ENCODE measurements at places on chromosomes 16 and 17.

DNA sequence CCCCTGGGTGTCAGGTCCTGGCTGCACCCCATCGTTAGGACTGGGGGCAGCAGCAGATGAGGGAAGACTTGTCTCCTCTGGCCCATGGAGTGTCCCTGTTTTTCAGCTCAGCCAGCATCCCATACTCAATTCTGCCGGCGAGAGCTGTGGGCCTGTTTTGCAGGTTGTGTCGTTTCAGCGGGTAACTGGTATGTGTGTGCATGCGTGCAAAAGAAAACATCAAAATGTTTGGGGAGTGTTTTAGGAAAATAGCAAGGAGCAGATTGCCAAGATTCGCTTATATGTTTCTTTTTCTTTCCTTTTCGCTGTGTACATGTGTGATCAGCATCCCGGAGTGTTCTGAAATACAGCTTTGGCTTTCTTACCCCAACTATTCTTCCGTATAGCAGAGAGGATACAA, 34.7 kb downstream of the MSI2 start:
- no peak for DNase-seq

- DNase-seq, result no peak
These were observed 6.3 kb upstream of the MNT start for GRCh38 chr17:2406903-2407790.

DNA sequence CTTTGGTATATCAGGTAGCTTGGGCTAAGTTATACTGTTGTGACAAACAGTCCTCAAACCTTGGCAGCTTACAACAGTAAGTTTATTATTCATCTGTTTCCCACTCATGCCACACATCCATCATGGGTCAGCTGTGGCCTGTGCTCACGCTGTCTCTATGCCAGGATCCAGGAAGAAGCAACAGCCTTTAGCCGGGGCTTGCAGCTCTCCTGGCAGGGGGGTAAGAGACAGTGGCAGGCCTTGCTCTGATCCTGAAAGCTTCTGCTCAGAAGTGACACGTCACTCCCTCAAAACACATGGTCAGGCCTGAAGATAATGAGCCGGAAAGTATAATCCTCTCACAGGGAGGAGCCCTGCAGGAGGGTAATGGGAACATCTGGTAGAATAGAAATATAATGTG, 377.6 kb downstream of the CPPED1 start:
- no peak for DNase-seq

DNA sequence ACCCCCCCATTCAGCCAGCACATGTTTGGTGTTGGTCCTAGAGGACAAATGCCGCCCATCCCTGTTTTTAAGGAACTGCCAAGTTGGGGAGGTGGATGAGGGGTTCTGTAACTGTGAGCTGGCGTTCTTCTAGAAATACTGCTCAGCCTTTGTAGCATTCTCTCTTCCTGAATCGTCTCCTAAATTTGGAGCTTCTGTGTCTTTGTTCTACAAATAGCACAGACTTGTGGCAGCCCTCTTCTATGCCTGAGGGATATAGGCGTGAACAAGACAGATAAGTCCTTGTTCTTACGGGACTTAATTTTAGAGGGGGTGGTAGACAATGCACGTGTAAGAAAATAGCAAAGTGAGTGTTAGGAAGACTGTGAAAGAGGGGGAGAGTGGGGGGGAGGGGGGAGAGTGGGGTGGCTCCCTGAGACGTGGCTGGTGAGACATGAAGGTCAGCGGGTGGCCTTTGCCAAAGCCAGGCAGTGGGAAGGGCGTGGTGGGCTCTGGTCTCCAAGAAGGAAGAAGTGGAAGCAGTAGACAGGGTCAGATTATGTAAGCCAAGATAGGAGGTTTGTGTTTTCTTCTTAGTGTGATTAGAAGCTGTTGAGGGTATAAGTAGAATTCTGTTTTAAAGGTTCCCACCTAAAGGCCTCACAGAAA, 9.9 kb downstream of the MFSD11 start:
- no peak for DNase-seq

- DNase-seq, result no peak
These were observed 114.7 kb downstream of the HAPSTR1 start for GRCh38 chr16:9206156-9206555.

DNA sequence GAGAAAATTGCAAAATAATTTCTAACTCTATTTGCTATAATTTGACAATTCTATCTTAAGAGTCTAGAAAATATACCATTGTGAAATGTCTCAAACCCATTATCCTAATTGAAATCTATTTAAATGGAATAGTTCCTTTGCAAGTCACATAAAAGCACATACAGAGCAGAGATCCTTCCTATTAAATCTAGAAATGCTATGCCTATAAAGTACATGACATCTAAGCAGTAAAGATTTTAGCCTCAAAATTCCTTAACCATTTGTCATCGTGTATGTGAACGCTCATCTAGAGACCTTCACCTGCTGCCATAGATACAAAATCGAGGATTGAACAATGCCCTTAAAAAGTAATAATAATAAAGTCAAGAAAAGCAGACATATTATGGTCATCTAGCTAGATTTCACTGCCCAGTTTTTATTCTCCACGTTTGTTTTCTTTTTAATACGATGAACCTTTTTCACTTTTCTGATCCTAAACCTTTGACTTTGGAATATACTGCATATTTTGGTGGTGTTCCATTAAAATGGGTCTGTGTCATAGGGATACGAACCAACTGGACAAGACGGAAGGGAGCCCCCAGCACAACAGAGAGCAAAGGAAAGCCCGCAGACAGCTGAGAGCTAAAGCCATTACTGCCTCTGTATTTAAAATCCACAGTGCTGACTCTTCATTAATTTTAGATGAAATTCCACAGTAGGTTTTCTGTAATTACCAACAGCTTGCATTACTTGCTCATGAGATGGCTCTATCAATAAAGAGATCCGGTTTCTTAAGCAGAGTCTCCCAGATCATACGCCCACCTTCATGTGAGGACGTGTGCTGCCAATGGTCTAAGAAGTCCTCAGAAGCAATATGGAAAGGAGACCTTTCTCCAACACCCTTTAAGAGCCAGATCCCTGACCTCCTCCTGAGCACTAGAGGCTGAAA, 17.6 kb downstream of the TEX2 start:
- DNase-seq, result no peak

GRCh38 chr17:68429881-68430280, 27.4 kb downstream of the WIPI1 start:
- DNase-seq, result no peak

DNA sequence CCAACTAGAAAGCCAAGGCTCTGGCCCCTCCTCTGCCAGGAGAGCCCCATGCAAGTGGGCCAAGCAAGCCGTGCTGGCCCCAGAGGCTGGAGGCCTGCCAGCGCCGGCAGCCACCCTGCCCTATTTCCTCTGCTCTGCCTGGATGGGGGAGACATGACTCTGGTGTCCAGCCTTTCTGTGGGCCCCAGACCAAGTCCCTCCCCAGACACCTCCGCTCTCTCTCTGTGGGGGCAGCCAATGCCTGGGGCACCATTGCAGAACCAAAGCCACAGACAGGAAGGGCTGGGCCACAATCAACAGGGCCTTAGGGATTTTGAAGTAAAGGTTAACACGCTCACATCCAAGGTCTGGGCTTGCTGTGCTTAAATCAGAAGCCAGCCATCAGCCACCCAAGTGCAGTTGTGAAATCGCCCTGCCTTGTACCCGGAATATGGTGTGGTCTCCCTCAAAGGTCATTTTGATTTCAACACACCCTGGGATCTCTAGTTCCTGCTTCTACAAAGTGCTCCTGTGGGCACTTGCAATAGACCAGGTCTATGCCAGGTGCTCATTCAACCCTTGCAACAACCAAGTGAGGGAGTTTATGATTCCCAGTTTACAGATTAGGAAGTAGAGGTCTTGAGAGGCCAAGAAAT, 63.5 kb upstream of the TEX2 start:
- DNase-seq, result no peak

- peak; percentile 72 for DNase-seq
These were observed 32.3 kb upstream of the CAPN15 start for GRCh38 chr16:495127-495748.

- no peak for DNase-seq
These were observed 31.4 kb upstream of the ADCY7 start for GRCh38 chr16:50234771-50235556.

- DNase-seq, result no peak
These were observed 18.4 kb downstream of the GOSR1 start for GRCh38 chr17:30495586-30495985.

GRCh38 chr17:8466456-8466855, 30.8 kb downstream of the NDEL1 start:
- DNase-seq, result no peak

- no peak for DNase-seq
These were observed 217.5 kb downstream of the RBFOX1 start for GRCh38 chr16:7550096-7550495.

- no peak for DNase-seq
These were observed 236.4 kb downstream of the BCAS3 start for GRCh38 chr17:60914078-60914477.

DNA sequence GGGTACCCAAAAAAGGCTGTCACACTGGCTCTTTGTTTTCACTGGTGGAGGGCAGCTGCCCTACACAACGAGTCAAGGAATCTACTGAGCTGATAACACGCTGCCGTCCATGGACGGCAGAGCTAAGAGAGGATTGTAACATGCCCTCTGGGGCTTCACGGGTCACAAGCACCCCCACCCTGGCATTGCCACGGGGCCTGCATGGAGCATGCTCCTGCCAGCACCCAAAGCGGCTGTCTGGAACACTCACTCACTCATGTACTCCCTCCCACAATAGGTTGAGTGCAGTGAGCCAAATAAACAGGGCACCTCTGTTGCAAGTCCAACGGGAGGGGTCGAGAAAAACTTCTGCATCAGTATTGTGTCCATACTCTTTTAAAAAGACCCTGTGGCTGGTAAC, 181.6 kb downstream of the MAP2K6 start:
- DNase-seq, result no peak

- DNase-seq, result no peak
These were observed 322.4 kb upstream of the CDH5 start for GRCh38 chr16:66044089-66044488.

GRCh38 chr17:12388226-12388625, 277.5 kb upstream of the MYOCD start:
- no peak for DNase-seq

DNA sequence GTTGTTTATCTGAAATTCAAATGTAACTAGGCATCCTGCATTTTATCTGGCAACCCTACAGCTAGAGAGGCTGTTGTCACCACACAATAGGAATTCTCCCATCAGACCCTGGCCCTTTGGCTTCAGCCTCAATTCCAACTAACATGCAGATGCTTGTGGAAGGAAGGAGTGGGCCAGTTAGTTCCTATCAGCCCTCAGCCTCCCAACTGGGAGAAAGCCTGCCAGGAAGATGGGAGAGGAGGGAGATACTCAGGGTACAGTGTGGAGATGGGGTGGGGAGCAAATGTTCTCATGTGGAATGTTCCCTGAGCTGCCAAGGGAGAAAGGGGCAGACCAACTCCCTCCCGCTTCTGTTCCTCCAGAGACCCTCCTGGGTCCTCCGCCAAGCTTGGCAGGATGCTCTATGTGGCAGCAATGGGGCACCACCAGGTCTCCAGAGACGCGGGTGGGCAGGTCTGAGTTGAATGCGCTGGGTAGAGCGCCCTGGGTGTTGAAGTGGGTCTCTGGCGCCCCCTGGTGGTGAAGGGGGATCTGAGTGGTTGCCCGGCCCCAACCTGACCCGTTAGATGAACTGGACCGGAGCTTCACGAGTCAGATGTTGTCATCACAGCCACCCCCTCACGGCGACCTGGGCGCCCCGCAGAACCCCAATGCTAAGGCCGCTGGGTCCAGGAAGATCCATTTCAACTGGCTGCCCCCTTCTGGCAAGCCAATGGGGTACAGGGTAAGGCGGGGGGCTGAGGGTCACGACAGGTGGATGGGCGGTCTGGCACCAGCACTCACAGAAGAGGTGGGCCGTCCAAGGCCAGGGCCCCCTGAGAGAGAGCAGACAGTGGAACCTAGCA, 15.2 kb downstream of the GALK1 start:
- peak; percentile 89 for DNase-seq

DNA sequence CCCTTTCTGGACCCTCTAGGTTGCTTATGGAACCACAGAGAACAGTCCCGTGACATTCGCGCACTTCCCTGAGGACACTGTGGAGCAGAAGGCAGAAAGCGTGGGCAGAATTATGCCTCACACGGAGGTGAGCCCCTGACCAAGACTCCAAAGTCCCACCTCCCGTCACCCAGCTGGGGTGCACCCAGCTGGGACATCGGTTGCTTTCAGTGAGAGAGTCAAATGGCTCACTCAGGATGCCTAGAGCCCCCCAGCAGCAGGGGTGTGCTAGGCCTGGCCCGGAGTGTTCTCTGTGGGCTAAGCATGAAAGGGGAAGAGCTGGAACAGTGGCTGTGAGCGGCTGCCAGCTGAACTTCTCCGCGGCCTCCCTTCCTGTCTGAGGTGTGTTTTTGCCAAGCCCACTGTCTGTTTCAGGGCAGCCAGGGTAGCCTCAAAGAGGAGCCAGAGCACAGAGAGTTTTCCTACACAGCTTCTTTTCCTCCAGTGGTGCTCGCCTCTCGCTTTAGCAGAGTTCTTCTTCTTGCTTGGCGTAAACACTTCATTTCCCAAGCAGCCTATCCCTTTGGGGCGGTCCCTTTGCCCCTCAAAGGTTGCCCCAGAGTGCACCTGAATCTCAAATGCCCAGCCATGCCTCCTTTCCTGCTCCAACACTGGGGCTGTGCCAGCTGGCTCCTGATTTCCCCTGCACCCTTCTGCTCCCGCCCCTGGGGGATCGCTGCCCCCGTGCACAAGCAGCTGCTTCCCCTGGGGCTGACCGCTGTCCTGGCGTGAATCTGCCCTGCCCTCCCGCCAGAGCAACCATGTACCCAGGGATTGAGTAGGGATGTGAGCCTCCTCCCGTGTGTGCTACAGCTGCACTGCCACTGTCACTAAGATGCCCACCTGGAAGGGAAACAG, 2.6 kb upstream of the CHAD start:
- no peak for DNase-seq

GRCh38 chr16:73228649-73229048, 180.7 kb upstream of the ZFHX3 start:
- no peak for DNase-seq

DNA sequence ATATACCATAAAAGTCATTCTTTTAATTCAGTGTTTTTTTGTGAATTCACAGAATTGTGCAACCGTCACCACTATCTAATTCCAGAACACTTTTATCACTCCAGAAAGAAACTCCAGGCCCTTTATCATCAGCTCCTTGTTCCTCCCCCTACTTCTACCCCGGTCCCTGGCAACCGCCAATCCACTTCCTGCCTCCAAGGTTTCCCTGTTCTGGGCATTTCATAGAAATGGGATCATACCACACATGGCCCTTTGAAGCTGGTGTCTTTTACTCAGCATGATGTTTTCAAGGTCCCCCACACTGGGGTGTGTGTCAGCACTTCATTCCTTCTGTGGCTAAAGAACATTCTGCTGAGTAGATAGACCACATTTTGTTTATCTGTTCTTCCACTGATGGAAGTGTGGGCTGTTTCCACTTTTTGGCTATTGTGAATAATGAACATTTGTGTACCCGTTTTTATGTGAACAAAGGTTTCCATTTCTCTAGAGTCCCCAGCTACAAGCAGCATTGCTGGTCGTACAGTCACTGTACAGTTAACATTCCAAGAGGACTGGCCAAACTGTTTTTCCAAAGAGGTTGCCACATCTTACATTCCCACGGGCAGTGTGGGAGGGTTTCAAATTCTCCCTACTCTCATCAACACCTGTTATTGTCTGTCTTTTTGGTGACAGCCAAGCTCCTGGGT, 75.8 kb upstream of the ZNF469 start:
- DNase-seq, result no peak

- no peak for DNase-seq
These were observed 708 bp downstream of the BAIAP2 start for GRCh38 chr17:81035521-81036196.

GRCh38 chr17:61444831-61445230, 7.4 kb upstream of the TBX4 start:
- no peak for DNase-seq

Data from NAMALWA (cell line).